ENCODE measurements at places on chromosomes 2 and 18.
A peak's percentile ranks its signal among the peaks of the same experiment; 100 is the strongest.

DNA sequence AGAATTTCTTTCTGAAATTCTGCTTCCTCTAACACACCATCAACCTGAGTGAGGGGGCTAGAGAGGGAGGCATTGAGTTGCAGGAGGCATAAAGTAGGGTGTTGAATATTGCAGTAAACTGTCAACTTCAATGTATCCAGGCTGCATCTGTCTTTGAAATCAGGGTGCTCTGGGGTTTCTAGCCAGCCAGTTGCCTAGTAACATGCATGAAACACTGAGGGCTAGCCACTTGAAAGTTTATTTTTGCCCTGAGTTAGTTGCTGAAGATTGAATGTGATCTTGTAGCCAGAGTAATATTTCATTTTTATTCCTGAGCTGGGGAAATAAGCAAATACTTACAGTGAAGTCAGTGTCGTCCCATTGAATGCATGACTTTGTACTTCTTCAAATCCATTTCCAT is 41.9 kb downstream of the LHCGR start:
- no peak for DNase-seq

DNA sequence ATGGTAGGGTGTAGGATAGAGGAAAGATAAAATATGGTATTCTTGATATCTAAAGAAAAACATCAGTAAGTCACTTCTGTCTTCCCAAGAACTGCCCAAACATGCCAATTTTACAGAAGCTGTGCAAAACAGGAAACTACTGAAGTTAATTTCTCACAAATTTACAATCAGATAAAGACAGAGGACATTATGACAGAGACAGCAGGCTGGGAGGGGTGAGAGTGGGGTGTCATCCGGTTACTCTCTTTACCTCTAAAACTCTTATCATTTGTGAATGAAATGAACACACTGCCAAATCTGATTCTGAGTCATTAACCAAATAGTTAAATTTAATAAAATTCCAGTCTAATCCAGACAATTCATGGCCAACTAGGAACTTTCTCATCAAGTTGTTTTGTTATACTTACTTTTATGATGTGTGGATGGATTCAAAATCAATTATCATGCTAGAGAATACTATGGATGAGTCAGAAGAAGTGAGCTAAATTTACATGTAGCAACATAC is 323.2 kb upstream of the MEX3C start:
- DNase-seq: no peak

- no peak for DNase-seq
Measured at GRCh38 chr2:96928277-96928781, 58.1 kb downstream of the FAM178B start.

GRCh38 chr18:38576349-38576748 is 1010.8 kb upstream of the CELF4 start:
- no peak for DNase-seq

- DNase-seq: peak; percentile 67
Measured at GRCh38 chr2:239369631-239370161, 31.1 kb downstream of the HDAC4 start.

- DNase-seq: no peak
Measured at GRCh38 chr2:231910771-231911170, 15.4 kb downstream of the NPPC start.

DNA sequence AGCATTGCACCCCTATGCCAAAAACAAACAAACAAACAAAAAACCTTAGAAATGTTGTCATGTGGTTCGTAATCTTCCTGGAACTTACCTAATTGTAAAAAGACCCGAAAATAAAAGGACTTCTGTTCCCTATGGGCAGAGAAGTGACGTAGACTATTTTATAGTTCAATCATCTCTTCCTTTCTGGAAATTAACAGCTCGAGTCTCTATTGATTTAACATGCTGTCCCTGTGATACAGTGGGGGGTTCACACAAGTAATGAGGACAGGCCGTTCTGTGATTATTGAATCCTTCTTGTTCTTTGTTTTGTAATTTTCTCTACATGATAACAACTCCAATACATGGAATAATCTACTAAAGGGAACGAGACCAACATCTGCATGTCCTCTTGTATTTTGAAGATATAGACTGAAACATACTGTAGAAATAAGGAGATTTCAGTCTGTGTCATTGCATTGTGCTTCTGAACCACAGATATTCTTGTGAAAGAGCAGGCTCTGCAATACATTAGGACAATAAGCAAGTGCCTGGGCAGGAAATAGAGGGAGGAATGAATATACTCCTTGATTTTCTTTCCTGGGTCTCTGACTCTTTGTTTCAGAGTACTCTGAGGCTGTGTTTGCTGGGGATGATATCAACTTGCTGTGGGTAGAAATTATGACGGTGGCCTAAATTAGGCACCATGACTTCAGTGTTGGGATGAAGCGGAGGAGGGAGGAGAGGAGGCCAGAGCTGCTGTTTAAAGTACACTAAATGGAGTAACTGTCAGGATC is 65.7 kb upstream of the PPM1B start:
- no peak for DNase-seq

DNA sequence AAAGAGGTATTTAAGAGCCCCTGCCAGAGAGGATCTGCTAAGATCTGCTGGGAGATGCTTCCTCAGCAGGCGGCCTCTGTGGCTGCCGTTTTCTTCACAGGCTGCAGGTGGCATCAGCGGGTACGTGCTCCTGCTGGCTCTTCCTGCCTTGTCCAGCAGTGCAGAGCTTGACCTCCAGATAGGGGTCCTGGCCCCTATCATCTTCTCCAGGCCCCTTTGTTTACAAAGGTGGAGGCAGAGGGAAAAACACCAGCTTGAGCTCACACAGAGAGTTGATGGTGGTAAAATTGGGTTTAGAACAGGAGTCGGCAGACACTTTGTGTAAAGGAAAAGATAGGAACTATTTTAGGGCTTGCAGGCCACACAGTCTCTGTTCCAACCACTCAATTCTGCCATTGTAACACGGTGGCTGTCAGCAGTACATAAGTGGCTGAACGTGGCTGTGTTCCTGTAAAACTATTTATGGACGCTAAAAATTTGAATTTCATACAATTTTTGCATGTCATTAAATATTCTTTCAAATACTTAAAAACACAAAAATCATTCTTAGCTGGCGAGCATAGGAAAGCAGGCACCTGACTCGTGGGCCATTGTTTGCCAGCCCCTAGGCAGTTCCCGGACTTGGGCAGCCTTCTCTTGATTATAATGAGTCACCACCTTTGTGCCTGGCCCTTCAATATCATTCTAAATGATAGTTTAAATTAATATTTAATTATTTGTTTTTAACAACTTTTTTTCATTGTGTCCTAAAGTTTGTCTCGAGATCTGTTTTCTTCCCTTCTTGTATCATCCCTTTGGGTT is 98.2 kb upstream of the B3GNT7 start:
- peak; percentile 33 for DNase-seq

DNA sequence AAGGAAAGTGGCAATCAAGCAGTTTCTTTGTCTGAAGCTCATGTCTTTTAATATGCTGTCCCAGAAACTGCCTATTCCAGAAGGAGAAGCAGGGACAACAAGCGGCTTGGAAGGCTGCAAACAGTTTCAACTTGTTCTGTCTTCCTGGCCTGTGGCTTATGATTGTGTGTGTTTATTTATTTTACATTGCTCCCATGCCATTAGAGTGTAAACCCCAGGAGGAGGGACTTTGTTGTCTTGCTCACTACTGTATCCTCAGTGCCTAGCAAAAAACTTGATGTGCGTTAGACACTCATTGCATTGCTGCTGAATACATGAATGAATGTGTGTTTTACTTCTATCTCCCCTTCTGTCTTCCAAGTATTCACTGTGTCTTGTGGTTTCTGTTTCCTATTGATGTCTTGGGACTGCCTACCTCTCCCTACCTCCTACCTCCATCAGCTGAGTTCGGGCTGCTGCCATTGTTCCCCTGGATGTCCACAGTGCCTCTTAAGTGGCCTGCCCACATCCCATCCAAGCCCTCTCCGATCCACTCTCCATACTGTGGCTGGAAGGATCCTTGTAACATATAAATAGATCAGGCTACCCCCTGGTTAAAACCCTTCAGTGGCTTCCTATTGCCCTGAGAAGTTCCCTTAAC is 261.4 kb downstream of the DYSF start:
- DNase-seq: no peak

GRCh38 chr18:58429442-58429841 is 199.4 kb downstream of the ALPK2 start:
- DNase-seq: no peak

GRCh38 chr18:36814994-36815393 is 13.8 kb downstream of the TPGS2 start:
- DNase-seq: no peak

- DNase-seq: no peak
Measured at GRCh38 chr2:62672601-62673000, 32.9 kb upstream of the EHBP1 start.

- no peak for DNase-seq
Measured at GRCh38 chr2:20223407-20224163, 1.3 kb downstream of the SDC1 start.

DNA sequence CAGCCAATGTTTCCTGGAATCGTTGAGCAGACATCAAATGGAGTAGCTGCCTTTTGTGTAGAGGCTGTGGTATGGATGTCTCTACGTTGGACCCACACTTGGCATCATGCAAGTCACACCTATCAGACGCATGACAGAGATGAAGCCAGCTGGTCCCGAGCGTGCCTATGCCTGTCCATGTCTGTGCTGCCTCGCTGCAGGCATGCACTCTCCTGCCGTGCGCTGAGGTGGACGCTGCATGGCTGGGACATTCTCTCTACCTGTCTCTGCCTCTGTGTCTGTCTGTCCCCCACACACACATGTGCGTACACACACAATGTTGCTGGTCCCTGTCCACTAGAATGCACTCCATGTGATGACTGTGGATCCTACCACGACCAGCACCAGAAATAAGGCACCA is 514.2 kb upstream of the MYT1L start:
- DNase-seq: no peak

- no peak for DNase-seq
Measured at GRCh38 chr18:68564961-68565360, 149.9 kb downstream of the TMX3 start.

- no peak for DNase-seq
Measured at GRCh38 chr2:215825707-215826106, 187.6 kb downstream of the MREG start.

DNA sequence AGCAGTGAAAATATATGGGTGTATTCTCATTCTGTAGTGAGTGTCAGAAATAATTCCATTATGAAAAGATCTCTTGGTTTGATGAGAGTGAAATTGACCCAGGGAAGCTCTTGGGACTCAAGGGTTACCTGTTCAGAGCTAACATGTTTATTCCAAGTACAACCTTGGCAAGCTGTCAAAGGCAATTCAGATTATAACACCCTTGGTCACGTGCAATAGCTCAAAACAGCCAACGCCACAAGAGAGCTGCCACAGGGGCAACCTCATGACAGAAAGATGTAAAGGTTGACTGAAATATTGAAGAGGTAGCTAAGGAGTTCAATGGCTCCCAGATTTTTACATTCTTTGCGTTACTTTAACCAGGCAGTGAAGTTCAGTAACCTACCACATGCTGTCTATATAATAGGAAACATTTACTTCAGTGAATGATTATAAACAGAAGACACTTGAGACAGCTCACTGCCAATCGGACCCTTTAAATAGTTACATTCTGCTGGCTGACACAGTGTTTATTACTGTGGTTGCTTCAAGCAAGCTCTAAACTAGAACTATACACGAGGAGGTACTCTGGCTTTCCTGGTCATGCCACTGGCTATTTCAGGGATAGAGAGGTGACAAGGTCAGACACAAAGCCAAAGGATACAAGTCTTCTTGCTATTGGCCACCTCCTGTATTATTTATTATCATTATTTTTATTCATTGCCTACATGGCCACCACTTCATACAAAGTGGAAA is 187.3 kb downstream of the PID1 start:
- no peak for DNase-seq

DNA sequence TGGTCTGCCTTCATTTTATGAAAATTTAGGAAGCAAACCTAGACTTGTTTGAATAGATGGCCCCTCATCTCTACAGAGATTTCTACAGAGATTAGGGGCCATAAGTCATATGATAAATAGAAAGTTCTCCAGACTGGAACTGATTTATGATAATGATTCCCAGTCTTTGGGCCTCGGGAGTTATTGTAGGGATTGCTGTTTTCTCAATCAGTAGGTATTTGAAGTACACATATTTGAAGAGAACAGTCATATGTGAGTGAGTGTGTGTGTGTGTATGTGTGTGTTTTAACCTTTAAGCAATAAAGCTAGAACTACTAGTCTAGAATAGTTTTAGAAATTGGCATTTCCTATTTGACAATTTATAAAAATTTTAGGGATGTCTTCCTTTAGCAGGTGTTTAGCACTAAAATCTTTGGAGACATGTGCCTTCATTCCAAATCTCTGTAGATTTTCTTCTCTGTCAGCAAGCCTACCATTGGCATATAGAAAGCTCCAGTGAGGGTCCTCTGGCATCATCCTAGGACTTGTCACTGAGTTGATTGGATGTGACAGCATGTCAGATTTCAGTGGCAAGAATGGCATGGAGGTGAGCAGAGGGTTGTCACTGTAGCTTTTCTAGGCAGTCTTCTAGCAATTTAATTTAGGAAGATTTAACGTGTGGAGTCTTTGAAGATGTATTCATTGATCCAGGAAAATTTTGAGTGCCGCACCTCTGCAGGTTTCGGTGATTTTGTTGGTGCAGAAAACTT is 71.2 kb downstream of the MYO1B start:
- DNase-seq: no peak

- DNase-seq: no peak
Measured at GRCh38 chr2:72757177-72757775, 68.6 kb downstream of the EXOC6B start.

DNA sequence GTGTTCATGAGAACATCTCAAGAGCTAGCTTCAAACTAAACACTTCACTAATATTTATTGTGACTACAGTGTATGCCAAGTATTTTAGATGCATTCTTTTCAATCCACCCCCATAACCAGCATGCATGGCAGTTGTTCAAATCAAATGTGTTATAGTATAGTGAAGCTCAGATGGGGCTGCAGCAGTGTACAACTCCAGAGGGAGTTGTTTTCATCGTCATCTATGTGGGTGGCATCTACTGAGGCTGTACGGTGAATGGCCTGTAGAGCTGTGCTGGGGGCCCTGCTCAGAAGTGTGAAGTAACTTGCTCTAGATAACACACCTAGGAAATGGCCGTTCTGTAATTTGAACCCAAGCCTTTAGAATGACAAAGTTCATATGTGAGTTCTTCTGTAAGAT is 71.8 kb upstream of the LRATD1 start:
- DNase-seq: no peak

DNA sequence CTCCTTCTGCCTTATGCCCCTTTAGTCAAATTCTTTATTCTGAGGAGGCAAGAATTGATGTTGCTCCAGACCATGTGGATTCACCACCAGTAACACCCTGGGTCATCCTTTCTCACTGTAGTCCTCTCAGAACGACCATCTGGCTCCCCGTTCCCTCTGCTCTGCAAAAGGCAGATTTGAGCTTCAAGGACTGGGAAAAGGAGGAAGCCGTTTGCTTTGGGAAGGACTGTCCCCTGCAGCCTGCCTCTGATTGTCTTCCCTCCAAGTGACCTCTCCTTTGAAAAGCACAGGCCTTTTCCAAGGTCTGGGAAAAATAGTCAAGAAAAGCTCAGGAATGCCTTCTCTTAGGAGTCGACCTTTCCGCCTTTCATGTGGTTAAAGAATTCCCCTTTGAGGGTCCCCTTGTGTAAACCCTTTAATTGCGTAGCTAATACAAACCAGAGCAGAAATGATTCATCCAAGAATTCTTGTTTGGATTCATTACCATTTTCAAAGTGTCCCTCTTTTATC is 130.1 kb upstream of the COPS8 start:
- DNase-seq: no peak
